Stromal cell of bone marrow (primary cell): ENCODE measurements at places on chromosomes 1 and 21.

DNA sequence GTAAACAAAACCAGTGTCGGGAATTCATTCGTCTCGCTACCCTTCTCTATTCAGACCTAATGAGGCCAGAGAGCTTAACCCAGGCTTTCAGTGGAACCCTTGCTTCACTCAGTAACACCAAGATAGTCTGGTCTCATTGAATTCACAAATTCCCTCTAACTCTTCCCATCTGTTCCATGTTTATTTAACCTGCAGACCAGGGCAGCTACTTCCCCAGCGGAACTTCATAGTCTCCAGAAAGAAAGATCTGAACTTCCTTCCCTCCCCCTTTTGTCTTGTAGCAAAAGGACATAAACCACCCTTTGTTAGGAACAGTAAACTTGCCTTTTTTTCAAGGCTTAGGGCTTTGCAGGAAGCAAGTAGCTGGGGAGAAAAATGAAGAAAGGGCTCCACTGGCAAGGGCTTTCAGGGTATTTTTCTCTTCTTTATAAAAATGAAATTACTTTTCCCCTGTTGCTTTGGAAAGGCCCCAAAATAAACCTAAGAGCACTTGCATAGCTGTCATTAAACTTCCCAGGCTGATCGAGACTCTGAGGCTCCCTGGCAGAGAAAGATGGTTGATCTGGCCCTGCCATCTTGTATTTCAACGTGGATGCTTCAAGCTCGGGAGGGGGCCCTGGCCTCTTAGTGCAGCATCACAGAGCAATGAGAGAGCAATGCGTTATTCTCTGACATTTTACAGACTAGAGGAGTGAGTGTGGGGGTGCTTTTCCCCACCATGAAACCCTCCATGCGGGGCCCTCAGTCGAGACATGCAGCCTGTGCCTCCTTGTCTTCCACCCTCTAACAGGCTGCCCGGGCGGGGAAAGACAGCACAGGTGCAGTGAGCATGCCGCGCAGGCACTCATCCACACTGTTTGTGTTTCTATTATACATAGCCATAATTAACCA, 30.0 kb downstream of the MIS18A start:
- DNase-seq = no peak

DNA sequence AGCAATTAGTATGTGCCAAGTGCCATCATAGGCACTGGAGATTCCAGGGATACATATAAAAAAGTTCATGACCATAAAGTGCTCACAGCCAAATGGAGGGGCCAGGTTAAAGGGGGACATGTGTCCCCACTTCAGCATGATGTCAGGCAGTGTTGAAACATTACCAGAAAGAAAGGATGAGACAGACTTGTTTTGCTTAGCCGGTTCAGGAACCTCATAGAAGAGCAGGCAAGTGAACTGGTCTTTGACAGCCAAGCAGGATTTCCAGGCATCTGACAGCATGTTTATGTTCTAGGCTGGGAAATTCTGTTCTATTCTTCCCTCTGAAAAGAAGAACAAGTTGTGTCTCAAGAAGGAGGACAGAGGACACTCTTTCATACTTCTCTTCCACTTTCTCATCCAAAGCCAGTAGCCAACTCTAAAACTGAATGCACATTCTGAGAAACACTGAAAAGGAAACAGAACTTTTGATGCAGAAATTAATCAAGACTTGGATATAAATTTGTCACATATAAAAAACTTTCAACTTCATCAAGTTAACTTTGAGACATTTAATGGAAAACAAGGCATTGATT, 39.7 kb downstream of the GLUL start:
- no peak for DNase-seq

- no peak for DNase-seq
Observed at GRCh38 chr1:114517348-114517747, 6.3 kb upstream of the TRIM33 start.

- DNase-seq = no peak
Observed at GRCh38 chr1:166915941-166916340, 39.9 kb upstream of the TADA1 start.

DNA sequence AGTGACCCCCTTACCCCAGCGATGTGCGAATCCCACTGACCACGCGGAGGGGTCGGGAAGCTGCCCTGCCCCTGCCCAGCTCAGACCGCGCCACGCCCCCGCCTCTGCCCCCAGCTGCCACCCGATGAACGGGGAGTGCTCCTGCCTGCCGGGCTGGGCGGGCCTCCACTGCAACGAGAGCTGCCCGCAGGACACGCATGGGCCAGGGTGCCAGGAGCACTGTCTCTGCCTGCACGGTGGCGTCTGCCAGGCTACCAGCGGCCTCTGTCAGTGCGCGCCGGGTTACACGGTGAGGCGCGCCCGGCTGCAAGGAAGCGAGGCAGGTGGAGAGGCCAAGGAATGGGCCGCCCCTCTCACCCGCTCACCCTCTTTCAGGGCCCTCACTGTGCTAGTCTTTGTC, 11.9 kb upstream of the LRRC71 start:
- DNase-seq = no peak
